ENCODE measurements at places on chromosomes 1 and 21.
A peak's percentile ranks its signal among the peaks of the same experiment; 100 is the strongest.

- DNase-seq: peak; percentile 18
These were observed 17.4 kb downstream of the TIAM1 start for GRCh38 chr21:31326522-31327242.

DNA sequence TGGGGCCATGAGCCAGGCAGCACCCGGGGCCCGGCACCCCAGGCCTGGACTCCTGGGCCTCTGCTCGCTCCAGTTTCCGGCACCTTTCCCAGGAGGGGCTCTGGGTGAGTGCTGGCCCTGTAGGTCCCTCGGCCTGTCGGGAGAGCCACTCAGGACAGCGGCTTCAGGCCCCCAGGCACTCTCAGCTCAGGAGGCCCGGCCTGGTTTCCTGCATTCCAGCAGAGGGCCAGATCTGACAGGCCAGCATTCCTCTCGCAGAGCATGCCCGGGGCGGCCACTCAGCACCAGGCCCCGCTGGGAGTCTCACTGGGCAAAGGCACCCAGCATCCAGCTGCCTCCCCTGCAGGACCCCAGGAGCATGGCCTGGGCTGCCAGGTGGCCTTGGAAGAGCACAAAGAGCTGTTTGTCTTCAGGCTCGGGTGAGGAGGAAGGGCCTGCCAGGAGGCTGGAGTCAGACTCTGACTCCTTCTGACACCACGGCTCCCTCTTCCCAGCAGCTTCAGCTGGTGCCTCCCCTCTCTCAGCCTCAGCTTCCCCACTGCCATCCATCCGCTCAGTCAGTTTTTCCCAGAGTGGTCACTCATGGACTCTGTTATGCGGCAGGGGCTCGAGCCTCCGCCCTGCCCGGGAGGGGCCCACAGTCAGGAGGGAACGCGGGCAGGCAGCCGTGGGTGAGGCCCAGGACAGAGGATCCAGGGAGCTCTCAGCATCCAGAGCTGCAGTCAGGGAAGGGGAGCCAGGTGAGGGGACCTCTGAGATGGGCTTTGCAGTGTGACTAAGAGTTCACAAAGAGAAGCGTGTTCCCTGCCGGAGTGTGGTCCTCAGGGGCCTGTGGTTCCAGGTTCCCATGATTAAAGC is 51.7 kb downstream of the WNT9A start:
- DNase-seq: no peak

DNA sequence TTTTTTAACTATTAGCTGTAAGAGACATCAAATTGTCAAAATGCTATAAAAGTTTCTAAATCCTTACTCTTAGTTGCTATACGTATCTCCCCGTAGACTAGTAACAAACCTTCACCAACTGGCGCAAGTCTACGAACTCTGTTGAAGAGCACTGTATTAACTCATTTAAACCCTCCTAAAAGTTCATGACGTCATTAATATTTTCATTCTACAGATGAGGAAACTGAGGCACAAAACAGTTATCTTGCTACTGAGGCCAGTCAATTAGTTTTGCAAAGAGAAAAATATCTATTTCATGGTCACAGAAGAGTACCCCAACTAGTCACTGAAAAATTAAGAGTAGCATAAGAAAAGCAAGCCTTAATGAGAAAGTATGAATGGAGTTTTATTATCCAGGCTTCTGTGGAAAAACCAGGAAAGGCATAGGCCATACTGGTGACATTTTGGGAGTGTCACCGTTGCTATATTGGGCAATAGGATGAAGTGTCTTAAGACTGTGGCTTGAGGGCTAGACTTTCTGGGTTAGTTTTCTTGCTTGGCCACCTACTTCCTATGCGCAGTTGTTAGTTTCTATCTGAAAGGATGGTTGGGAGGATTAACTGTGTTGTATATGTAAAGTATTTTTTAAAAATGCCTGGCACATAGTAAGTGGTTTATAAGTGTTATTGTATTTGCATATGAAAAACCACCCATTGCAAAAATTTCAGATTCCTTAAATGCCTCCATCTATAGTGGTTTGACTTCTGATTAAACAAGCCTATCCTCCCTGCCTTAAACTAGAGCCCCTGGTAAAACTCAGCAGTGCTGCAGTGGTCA is 52.4 kb upstream of the SYT14 start:
- no peak for DNase-seq

- no peak for DNase-seq
These were observed 136.1 kb upstream of the JUN start for GRCh38 chr1:58919959-58920321.

GRCh38 chr1:226201029-226201593 is 14.6 kb upstream of the ACBD3 start:
- no peak for DNase-seq

DNA sequence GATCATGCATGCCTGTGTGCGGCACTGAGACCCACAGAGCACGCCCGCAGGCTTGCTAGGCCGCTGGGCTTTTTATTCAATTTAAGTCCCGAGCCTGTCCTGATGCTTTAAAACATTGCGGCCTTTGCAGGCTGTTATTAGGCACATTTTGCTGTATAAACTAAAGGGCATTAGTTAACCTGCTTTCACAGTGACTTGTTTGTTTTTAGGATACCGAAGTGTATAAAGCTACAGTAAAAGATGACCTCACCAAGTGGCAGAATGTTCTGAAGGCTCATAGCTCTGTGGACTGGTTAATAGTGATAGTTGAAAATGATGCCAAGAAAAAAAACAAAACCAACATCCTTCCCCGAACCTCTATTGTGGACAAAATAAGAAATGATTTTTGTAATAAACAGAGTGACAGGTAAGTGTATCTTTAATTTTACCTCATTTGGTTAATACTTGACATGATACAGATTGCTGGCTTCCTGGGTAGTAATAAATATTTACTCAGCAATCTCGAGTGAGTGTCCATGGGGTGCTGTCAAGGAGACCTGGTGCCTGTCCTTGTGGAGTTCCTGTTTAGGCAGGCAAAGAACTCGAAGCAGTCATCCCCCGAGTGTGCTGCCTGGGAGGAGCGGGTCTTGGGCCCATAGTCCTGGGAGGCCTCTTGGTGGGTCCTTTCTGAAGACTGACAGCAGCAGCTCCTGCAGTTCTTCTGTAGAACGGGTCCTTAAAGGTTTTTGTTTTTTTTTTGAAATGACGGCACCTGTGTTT is 40.1 kb downstream of the TRAPPC10 start:
- no peak for DNase-seq

DNA sequence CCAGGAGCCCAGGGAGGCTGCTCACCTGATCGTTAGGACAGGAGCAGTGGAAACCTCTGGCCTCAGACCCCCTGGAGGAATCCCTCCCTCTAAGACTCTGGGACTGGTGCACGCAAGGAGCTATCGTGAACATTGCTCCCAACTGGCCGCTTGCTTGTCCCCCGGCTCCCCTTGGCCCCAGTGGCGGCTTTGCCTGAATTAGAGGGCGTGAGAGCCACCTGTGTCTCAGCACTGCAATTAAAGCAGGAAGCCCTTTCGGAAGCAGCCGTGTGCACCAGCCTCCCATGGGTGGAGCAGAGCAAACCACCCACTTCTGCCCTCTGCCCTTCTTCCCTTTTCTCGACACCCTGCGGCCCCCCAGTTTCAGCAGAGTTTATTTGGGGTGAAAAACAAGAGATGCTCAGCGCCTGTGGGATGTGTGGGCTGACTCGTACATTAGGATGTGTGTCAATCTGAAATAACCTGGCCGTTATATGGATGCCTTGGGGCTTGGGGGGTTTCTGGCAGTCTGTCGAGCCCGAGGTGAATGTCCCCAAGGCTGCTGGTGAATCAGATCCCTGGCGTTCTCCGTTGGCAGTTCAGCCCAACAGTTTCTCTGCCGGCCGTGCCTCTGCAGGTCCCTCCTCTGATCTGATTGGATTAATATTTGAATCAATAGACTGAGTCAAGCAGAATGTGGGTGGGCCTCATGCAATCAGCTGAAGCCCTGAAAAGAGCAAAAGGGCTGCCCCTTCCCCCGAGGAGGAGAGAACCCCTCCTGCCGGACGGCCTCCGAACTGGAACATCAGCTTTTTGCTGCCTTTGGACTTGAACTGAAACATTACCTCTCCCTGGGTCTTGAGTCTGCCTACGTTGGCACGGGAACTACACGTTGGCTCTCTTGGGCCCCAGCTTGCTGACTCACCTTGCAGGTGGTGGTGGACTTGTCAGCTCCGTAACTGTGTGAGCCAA is 7.3 kb upstream of the UMODL1 start:
- DNase-seq: no peak

DNA sequence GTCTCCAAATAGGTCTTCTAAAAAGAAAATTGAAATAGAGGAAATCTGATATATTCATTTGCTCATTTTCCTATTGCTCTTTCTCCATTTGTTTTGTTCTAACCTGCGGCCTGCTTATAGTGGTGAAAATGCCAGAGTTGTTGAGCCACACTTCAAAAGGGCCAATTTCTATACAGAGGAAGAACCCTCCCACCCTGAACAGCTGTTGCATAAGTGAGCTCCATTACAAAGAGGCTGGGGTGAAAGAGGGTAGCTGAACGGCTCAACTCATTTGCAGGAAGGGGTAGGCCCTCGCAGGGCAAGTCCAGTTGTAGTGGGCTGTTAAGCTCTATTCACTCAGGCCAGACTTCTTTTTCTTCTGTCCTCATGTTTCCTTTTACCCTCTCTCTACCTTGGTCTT is 8.8 kb downstream of the ADCY10 start:
- DNase-seq: no peak

- DNase-seq: no peak
These were observed 43.9 kb upstream of the TACSTD2 start for GRCh38 chr1:58620926-58621325.

GRCh38 chr1:182054698-182055326 is 6.7 kb downstream of the ZNF648 start:
- DNase-seq: peak; percentile 13

DNA sequence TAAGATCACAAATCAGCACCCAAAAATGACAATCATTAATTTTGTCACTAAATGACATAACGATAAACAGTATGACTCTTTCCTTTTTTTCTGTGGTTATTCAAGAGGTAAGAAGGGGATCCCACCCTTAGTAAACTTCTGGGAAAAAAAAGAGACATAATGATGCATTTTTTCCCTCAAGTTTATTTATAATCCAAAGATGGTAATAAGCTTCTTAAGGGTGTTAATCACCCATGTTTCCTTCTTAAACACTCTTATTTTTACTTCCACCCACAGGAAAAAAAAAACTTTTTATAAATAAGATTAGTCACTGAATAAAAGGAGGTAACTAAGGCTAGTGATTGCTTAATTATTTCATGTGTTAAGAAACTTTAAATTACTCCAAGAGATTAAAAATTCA is 24.7 kb downstream of the RGS1 start:
- DNase-seq: no peak

DNA sequence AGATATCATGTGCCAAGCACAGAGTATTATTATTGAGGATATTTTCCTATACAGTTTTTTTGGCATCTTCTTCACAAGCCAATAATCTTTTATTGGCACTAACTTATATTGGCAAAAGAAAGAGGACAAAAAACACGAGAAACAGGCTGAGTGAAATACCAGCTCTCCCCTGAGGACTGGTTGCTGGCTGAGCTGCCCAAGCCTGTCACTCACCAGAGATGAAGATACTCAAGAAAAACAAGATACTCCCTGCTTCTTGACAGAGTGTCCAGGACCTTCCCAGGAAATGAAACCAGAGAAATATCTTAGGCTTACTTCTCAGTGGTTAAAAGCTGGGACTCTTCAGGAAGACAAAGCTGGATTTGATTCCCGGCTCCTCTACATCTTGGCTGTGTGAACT is 35.9 kb upstream of the ATP1B1 start:
- no peak for DNase-seq

- DNase-seq: peak; percentile 69
These were observed 22.1 kb downstream of the PTPRF start for GRCh38 chr1:43552813-43553212.

GRCh38 chr1:8394456-8395321 is 76.8 kb downstream of the SLC45A1 start:
- peak; percentile 83 for DNase-seq

DNA sequence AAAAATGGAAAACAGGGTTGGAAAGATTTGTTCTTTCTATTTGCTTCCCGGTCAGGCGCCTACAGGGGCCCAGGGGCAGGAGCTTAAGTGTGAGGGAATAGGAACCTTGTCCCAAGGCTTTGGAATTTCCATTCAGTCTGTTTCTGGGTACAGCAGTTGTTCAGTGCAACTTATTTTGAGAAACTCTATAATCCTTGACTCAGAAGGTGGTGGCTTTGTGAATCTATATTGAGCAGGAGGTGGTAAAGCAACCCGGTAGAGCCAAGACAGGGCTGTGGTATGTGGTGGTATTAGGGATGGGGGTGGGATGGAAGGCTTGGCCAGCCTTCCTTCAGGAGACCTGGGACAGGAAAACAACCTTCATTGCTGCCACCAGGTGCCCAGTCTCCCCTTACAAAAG is 20.0 kb downstream of the GJA5 start:
- no peak for DNase-seq

GRCh38 chr1:9127395-9128165 is 1.3 kb downstream of the GPR157 start:
- no peak for DNase-seq

DNA sequence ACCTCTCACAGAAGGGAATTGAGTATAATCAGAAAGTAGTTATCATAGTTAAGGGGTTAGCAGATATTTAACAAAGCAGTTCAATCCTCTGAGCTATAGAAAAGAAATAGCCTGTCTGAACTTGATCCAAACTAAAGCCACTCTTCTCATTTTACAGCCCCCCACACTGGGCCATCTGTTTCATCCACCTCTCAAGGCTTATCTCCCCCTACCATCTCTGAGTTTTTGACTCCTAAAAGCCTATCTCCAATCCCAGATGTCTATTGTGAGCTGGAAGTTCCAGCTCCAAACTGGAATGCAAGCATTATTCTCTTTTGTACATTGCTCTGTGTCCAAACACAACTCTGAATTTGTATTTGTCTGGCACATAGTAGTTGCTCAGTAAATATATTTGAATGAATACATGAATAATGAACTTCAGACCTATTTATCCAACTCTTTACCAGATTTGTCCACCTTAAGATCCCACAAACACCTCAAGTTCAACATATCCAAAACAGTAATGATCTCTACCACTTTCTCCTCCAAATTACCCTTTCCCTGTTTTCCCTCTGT is 98.1 kb downstream of the PLPP3 start:
- no peak for DNase-seq

- DNase-seq: no peak
These were observed 322.8 kb downstream of the SPATA17 start for GRCh38 chr1:217953922-217954321.

DNA sequence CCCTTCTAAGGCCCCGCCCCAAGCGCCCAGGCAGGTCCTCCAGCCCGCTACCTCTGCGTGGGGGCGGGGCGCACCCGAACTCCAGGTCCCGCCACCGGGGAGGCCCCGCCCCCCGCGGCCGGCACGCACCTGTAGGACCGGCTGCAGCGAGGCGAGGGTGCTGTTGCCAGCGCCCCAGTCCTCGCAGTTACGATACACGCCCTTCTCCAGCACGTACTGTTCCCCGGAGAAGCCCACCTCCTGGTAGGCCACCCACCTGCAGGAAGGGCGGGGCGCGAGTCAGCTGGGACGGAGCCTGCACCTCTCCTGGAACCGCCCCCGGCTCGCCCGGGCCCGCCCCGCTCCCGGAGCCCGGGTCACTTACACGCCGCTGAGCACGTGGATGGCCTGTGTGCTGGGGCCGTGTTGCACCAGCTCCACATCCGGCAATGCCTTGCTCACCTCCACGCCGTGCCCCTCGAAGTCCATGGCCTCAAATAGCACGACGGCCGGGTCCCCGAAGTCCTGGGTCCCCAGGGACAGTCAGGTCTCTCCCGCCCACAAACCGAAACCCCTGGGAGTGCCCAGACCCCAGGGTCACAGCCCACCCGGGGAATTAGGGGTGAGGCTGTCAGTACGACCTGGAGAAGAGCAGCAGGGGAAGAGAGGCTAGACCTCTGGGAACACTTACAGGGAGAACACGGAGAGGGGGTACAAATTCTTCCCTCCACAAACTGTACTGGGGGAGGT is 17.3 kb downstream of the CRYBG2 start:
- DNase-seq: no peak

- no peak for DNase-seq
These were observed 50.2 kb upstream of the ROR1 start for GRCh38 chr1:63723602-63724001.

GRCh38 chr1:3483801-3484444 is 29.5 kb downstream of the ARHGEF16 start:
- DNase-seq: peak; percentile 25

All from AG10803 (cell line).